ENCODE measurements at places on chromosomes 12 and 14. TPM values are rescaled to one million over a fixed set of nuclear protein-coding genes. Genes with fewer than 3 reads are reported as not detected.

Gene GPRC5D
- not detected for total RNA-seq

Gene SLC35F4
- total RNA-seq = not detected

Gene KLRF2
- not detected for total RNA-seq

Gene PLCZ1
- not detected for total RNA-seq

Gene LRP1-AS
- total RNA-seq = not detected

Gene BRI3BP
- total RNA-seq = 13.8 TPM

Gene ACOT4
- 1.4 TPM for total RNA-seq

Gene FKBP11
- 38.9 TPM for total RNA-seq

Gene CACNA1C
- total RNA-seq = 5.9 TPM

Gene KLRB1
- not detected for total RNA-seq
